ENCODE measurements at places on chromosomes 7 and 10.

- DNase-seq, result no peak
These were observed 66.7 kb upstream of the PODXL start for GRCh38 chr7:131623154-131623553.

DNA sequence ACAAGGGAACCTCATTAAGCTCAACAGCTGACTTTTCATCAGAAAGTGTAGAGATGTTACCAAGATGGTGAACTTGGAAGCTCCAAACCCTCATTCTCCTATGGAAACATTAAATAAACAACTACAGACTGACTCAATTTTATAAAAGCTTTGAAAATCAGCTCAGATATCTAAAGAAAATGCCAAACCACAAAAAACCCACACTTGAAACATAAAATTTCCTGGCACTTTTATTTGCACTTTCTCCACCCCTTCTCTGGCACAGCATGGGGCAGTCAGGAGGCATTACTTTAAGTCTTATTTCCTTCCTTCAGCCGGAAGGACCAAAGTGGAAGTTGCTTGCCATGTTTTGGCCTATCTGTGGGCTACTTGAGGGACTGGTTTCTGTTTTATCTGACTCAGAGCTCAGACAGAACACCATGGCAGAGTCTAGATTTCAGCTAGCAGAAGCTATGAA is 114.7 kb downstream of the ODAD2 start:
- no peak for DNase-seq

DNA sequence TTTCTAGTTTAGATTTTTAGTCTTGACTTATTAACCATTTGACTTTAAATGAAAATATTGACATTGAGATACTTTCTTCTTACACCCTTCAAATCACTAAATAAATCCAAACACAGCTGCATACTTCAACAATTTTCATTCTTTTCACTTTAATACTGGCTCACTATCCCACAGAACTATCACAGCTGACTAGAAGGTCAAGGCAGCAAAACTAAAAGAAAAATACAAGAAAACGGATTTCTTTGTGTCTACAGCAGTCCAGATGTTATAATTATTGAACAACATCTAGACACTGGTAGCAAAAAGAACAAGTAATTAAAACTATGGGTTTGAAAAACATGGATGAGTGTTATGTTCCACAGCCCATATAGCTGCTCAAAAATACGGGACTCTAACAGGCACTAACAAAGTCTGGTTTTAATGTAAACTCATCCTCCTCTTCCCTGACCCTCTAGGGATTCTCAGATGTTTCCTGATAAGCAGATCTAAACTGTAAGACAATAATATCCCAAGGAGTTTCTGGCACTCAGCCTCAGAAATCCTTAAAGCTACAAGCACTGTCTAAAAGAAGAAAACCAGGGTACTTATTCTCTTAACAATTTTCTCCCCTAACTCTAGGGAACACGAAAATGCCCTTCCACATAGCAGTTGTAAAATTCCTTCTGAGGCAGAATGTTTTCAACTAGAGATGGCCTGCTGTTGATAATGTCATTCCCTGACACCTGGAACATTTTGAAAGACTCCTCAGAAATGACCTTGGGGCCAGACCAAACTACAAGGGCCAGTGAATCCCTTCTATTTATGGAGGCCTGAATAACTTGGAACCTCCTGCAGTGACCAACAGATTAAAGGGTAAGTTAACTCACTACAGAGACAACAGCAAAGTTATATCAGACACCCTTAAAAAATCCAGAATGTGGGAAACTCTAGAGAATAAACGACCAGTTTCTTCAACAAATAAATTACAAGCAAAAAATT is 12.8 kb downstream of the DNMBP start:
- no peak for DNase-seq

GRCh38 chr10:71807557-71808510 is 34.5 kb upstream of the VSIR start:
- no peak for DNase-seq

DNA sequence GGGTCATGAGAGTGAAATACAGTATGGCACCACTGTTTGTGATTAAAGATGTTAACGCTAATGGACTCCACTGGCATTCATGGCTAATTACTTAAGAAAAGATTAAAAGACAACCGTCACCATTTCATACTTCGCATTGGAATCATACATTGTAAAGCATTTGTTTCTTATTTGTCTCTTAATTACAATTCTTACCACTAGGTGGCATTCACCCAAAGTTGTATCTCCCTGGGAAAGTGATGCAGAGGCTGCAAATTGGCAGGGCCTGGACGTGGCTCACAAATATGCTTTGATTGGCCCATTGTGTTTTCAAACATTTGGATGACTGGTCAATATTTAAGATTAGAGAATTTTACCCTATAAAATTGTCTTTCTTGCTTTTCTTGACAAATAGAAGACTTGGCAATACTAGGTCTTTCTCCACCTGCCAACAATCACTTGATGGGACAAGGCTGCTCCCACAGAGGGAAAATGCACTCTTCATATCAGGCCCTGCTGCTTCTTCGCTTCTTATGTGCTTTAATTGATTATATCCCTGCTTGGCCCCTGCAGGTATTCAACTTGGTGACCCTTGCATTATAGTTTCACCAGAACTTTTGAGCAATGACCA is 72.1 kb upstream of the STARD3NL start:
- no peak for DNase-seq

DNA sequence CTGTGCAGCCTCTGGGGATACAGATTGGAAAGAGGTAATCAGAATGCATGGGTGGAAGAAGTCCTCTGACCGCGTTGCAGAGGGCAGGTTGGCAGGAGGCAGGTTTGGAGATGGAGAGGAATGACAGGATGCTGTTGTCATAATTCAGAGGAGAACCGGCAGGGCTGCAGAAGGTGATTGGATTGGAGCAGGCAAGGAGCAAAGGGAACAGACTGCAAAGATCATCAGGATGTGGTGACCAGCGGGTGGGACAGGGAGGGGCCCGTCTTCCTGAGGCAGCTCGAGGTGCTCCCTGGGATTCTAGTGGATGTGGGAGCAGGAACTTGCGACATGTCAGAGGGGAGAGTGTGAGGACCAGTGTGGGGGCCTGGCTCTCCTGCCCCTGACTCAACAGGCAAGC is 78.5 kb upstream of the PPIF start:
- no peak for DNase-seq

DNA sequence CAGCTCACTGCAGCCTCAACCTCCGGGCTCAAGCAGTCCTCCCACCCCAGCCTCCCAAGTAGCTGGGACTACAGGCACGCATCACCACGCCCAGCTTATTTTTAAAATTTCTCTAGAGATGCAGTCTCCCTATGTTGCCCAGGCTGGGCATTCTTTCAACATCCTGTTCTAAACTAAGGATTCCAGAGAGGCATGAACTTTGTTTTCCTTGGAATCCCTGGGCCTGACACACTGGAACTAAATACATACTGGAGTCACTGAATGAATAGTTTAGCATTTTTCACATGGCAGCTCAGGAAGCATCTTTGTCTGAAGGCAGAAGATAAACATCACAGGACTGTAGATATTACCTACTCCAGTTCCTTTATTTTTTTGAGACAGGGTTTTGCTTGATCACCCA is 108.7 kb downstream of the ITIH5 start:
- DNase-seq, result no peak

DNA sequence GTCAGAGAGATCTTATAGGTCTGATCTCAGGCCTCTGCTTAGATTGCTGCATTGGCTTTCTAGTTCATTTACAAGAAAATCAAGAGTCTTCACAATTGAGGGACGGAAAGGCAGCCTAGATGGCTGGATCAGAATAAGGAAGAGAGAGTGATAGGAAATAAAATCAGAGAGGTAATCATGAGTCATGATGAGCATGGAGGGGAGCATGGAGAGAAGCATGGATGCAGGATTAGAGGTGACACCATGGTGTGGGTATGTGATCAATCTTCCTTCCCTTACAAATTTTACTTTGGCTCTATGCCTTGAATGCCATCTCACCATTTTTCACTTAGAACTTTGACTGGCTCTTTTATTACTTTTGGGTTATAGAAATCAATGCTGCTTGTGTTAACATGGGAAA is 1.4 kb downstream of the BCCIP start:
- DNase-seq, result no peak

- DNase-seq, result no peak
These were observed 305.3 kb downstream of the PRPF18 start for GRCh38 chr10:13892001-13892491.

Data from anterior cingulate cortex (tissue), 58 donors.